ENCODE measurements at places on chromosomes 2 and 18. TPM values are rescaled to one million over a fixed set of nuclear protein-coding genes. Genes with fewer than 3 reads are reported as not detected.

DNA sequence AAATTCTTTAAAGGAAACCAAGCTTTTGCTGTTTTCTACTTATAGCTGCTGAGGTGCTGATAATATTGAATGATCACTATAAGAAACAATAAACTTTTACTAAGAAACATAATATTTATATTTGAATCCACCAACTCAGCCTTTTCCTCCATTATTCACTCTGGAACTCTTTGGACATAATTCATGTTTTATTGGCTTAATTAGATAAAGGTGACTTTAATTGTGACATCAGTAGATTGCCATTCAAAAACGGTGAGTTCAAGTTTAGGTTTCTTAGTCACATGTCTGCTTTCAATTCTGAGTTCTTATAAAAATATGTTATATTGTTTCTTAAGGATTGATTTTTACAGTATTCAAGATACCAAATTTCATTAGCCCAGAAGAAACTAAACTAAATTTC is 24.0 kb downstream of the CCDC85A start:
- no peak for DNase-seq

REG3A gene
- total RNA-seq: not detected

DNA sequence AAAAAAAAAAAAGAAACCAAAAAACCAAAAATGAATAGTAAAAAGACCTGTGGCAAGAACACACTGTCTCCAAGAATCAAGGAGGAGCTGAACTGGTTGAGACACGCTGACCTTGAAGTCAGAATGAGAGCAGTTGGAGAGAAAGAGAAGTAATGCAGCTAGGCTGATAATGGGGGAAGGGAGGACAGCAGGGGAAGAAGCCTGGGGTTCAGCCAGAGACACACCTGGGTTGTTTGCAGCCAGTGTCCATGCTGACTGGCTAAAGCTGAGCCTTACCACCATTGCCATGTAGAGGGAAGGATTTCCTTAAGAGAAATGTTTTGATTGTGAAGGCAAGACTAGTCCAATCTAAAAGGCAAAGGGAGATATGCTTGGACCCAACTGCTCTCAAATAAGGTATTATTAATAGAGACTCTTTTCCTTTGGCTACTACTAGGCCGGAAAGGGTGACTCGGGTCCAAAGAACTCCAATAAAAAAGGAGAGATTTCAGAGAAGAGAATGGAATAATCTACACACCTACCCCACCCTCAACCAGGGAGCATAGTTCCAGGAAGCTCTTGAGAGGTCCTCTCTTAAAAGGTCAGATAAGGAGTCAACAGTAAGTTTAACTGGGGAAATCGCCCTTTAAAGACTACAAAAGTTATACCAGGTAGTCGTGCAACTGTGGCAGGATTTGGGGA is 25.2 kb upstream of the REL start:
- no peak for DNase-seq

DNA sequence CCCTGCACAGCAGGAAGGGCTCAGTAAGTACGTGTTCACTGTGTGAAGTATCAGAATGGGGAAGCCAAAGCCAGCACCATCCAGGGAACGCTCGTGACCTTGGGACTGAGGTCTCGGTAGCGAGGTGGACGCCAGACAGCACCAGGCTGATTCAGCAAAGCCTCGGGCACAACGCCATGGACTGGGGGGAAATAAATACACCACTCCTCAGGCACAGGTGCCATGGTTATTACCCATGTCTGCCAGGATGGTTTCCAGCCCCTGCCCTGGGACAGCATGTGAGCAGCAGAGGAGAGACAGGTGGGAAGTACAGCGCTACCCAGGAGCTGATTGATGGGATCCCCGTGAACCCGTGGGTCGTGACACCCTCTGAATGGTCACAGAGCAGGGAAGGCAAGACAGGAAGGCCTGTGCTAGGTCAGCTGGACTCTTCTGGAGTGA is 53.0 kb downstream of the REEP1 start:
- DNase-seq: no peak

- DNase-seq: no peak
These were observed 62.4 kb downstream of the KCMF1 start for GRCh38 chr2:85033388-85033787.

DNA sequence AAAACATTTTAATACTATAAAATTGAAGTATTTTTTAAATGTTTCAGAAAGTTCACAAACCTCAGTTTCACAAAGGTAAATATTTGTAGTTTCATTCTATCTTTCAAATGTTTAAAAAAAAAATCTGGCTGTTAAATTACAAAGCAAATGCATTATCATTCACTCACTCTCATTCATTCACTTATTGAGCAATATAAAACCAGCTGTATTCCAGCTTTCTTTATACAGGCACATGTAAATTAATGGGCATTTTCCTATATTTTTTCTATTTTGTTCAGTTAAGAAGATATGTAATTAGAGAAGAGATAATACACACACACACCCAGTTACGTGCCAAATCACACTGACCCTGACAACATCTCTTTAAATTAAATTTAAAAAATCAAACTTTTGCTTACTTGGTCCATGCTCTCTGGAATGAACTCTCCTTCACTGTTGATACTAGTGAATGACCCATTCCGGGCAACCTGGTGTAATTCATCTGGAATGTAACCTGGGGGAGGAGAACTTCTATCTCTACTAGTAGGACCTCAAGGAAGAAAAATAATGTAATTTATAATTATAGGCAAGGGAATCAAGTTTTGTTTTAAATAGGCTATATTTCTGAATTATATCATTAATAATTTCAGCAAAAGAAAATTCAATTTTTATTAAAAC is 32.5 kb upstream of the ERCC3 start:
- DNase-seq: no peak

- DNase-seq: no peak
These were observed 88.3 kb upstream of the UBE2E3 start for GRCh38 chr2:180892091-180892490.

GRCh38 chr2:174328961-174329715 is 5.6 kb upstream of the SP9 start:
- DNase-seq: no peak

PRSS56 gene
- not detected for total RNA-seq

DNA sequence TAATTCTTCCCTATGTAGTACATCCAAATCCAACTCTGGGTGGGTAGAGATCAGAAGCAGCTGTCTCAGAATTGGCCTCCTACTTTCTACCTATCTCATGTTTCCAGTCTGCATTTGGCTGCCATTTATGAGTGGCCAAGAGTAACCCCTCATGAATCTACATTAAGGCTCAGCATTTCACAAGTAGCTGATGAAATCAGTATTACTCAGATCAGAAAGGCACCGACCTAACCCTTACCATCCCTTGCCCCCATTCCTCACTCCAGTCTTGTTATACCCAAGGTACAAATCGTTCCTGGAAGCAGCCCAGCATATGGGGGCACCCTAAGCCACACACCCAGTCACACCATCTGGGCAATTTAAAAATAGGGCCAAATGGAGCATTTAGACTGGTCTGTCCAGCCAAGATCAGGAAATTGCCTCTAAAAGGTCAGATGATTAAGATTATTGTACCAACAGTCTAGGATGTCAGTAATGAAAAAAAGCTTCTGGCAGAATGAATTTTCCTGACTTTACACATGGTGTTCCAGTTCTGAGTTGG is 37.1 kb downstream of the CD28 start:
- no peak for DNase-seq

DNA sequence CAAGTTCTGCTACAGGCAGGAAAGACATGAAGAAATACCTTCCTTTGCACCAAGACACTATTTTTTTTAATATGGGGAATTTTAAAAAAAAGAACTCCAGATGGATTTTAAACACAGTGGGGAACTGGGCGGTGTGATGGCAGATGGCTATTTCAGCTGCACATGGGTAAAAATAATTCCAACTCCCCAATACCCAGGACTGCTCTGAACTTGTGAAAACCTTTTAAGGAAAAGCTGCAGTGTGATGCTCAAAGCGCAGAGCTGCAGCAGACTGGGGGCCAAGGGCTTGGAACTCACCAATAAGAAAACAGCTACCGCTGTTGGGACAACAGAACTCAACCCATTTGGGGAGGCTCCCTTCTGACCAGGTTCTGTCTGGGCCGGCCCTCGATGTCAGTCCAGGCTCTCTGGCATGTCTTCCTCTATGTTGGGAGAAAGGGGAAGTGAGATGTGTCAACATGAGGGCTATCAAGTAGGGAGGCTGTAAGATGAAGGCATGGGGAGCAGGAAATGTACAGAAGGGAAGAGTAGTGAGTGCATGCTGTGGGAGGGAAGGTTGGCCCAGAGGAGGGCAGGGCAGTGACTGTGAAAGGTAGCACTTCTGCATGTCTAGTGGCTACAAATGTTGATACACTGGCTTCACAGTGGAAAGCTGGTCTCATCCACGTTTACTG is 64.0 kb upstream of the SLC14A2 start:
- no peak for DNase-seq

DNA sequence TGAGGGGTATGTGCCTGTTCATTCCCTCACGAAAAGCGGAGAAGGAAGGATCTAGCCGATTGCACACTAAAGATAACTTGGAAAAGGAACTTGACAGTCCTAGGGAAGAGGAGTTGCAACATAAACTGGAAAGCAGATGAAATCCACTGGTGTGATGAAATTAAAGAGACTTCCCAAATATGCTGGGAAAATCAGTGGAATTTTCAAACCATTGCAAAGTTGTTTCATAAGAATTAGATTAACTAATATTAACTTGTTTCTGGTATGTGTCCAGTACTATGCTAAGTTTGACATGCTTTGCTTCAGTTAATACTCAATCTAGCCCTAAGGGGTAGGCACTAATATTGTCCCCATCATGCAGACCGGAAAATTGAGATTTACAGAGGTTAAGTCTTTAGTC is 222.7 kb downstream of the IKZF2 start:
- DNase-seq: no peak

L3MBTL4 gene
- 0.55 TPM for total RNA-seq

DNA sequence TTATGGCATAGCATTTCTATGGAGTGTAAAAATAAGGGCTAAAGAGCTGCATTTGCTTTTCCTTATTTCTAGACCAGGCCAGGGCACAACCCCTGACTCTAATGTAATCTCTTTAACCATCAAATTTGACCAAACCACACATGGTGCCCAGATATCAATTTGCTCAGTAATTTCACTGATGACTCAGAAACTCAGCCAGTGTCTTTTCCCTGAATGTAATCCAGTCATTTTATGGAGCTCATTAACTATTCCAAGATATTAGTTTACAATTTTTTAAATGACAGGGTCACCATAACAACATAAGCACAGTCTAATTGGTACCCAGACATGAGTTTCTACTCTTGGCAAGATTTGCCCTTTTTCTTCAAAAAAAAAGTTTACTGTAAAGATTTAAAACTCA is 270.8 kb upstream of the AGAP1 start:
- DNase-seq: no peak

CD8B2 gene
- 0.76 TPM for total RNA-seq

DNA sequence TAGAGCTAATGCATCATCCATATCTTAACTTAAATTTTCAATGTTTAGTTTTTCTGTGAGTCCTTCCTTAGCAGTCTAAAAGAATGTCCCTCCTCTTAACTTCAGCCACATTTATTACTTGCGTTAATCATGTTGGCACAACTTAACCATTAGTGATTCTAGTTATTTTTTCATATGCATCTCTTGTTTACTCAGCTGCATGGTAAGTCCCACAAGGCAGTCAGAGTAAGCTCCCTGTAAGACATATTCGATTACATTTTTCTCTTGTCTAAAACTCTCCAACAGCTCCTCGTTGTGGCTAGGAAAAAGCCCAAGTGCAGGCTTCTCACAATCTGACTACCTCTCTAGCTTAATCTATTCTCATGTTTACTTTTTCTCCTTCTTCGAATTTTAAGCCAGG is 2045.3 kb upstream of the PIK3C3 start:
- DNase-seq: no peak

DNA sequence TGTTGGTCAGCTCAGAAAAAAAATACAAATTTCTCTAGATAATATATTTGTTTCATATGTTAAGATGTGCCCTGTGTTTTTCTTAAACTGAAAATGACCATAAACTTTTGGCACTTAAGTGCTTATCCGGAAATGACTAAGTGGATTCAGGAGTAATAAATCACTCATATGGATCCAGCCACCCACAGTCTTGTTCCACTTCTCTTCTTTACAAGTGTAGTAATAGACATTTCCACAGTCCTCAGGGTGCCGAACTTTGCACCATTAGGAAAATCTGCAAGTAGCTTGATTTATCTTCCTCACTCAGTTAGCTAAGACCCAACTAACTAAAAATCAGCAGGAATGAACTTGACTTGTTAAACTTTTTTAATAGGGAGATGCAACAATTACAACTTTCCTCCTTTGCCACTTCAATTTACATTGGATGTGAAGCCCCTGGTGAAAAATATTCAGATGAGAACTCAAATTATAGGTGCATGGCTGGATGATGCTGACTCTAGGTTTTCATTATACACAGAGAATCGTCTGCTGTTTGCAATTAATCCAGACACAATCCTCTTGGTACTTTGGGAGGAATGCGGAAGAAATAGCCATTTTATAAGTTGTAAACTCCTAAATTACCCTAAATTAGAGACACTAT is 322.5 kb downstream of the ARHGAP15 start:
- DNase-seq: no peak

UGT1A10 gene
- not detected for total RNA-seq

- no peak for DNase-seq
These were observed 220.2 kb upstream of the PIEZO2 start for GRCh38 chr18:11369556-11369955.

DNA sequence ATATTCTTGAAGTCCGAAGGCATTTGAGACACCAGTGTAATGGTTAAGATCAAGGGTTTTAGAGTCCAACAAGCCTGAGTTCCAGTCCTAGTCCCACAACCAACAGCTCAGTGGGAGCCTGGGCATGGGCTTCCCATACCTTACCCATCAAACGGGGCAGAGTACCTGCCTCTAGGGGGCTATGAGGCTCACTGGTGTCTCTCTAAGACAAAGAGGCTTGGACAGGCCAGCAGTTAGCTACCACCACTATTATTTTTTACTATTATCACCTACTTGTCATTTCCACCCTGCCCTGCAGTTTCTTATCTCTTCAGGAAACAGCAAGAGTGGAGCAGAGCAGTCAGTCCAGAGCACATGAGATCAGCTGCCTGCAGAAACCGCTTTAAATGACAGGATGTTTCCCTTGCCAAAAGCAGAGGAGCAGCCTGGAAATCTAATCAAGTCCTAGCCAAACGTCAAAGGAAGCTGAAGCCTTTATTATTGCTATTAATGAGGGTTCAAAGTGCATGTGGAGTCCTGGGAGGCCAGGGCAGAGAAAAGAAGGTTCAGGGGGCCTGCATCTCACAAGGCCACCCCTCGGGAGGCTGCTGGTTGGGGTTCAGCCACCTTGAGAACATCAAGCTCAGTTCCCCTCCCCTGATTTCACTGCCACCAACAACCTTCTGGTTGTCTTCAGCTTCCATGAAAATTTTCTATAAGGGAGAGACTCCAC is 66.6 kb downstream of the STPG4 start:
- DNase-seq: no peak

SOWAHC gene
- total RNA-seq: 0.34 TPM

CTAGE1 gene
- not detected for total RNA-seq

GRCh38 chr2:207054521-207054920 is 111.2 kb downstream of the KLF7 start:
- no peak for DNase-seq

AKAIN1 gene
- total RNA-seq: not detected

- no peak for DNase-seq
These were observed 159.5 kb downstream of the SETBP1 start for GRCh38 chr18:44840058-44840790.
